HT-29 (cell line): ENCODE measurements at places on chromosomes 11 and 22. TPM values are rescaled to one million over a fixed set of nuclear protein-coding genes. Genes with fewer than 3 reads are reported as not detected.
A peak's percentile ranks its signal among the peaks of the same experiment; 100 is the strongest.

DNA sequence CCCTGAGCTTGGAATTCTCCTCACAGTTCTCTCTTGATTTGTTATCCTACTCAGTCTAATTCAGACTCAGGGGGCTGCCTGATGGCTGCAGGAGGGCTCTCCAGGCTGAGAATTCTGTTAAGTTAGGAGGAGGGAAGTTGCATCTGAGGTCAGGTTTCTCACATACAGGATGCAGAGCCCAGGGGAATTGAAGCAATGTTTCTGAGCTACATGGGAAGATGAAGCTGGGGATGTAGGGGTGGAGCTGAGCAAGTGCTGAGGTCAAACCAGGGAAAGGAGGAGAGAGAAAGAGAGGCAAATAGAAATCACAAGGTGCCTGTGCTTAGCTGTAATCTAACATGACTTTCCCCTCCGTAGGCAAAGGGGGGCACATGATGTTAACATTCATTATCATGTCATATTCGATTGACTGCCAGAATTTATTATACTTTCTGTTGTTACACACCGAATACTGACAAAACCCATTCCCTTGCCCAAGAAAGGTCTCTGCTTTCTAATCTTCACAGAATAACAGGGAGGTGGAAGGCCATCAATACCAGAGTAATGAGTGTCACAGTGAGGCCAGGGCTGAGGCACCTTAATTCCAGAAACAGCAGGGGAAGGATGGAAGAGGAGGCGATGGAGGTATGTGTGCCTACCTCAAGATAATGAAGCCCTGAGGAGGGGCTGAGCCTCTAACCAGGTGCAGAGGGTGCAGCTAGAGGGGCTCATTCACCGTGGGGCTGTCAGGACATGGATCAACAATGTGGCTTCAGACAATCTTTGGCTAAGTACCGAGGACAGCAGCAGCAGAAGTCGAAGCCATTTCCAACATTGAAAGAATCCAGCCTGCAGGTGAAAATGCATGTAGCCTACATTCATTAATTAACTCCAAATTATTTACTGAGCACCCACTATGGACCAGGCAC, 205.4 kb upstream of the SNX19 start:
- no peak for DNase-seq

The MRGPRE gene
- 0.36 TPM in 1 of 2 replicates, not detected in the other for total RNA-seq

GRCh38 chr11:118010738-118011461, 24.7 kb downstream of the IL10RA start:
- no peak for DNase-seq

The ANKRD49 gene
- 4.3 and 7.5 TPM in 2 replicates for total RNA-seq

GRCh38 chr11:33015621-33016551, at the start of gene DEPDC7:
Gene DEPDC7 (plus strand): TSS chr11:33015878. CDS start chr11:33015956, 78 bp downstream.
- peak; percentile 97 for DNase-seq

DNA sequence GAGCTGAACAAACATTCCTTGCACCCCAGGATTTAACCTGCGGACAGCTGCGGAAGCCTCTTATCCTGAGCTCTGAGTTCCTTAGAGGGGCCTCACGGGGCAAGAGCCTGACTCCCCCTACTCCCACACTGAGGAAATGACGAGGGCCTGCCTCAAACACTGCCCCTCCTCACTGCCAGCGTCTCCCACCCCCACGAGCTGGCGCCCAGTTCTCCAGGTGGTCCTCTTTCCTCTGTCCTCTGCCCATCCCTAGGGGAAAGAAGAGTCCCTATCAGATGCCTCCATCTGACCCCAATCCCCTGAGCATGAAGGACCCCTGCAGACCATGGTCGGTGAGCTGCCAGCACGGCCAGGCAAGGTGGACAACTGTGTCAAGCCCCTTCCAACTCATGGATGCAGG, 14.3 kb downstream of the CHST1 start:
- DNase-seq, result no peak

The PKDREJ gene
- not detected in 2 replicates for total RNA-seq

The LAYN gene
- not detected in 2 replicates for total RNA-seq

DNA sequence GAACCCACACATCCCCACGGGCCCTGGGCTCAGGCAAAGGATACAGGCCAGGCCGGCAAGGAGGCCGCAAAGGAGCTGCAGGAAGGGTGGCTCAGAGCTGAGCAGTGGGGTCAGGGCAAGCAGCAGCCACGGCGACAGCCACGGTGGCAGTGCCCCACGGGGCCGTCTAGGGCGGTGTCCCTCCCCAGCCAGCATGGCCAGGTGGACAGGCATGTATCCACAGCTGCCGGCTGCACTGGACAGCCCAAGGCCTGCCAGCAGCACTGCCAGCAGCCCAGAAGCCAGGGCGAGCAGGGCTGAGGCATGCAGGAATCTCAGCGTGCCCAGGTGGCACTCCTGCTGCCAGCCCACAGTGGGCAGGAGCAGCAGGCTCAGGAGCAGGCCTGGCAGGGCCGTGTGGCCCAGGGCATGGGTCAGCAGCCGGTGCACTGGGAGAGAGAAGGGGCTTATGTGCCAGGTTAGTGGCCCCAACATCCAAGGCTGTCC, 3.9 kb downstream of the RHBDD3 start:
- no peak for DNase-seq

The RAG1 gene
- 0.05 and 0.18 TPM in 2 replicates for total RNA-seq

DNA sequence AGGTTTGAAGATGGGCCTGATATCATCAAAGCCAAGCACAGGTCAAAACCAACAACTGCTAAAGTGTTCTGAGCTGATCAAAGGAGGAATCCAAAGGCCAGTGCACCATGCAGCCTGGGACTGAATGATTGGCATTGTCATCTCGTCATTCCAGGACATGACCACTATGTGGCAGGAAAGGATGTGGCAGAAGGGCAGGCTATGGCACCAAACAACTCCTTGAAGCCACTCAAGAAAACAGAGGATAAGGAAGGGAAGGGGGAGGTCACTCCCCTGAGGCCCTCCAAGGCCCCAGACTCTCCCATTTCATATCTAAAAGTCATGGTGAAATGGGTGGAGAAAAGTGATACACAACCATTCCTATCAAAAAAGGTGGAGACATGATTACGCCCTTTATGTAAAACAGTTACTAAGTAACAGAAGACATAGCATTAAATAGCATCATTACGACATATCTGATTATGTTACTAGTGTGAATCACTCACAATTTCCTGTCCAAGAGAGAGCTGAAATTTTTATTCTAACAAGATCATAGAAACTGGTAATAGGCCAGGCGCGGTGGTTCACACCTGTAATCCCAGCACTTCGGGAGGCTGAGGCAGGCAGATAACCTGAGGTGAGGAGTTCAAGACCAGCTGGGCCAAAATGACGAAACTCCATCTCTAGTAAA, 49.3 kb downstream of the AHNAK start:
- DNase-seq, result peak; percentile 94

DNA sequence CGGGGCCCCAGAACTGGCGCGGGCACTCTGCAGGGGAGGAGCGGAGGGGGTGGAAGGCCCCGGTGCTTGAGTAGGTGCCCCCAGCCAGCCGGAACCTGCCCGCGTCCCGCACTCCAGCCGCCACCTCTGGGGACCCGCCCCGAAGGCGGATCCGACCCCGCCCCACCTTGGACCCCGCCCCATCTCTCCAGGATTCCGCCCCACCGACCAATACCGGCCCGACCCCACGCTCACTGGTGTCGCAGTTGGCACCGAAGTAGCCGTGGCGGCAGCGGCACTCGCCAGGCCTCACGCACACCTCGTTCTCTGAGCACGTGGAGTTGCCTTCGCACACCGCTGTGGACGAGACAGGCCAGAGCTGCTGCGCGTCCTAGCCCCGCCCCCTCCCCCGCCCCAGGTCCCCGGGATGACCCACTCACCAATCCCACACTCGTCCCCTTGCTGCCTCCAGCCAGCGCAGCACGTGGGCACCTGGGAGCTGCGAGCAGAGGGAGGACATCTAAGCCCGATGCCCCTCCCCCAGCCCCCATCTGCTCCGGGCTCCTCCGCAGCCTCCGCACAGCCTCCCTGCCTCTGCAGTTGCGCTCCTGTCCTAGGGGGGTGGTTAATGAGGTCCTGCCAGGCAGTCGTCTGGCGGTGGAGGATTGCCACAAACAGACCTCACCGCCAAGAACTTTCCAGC, 6.0 kb downstream of the SCARF2 start:
- DNase-seq, result no peak

GRCh38 chr11:45563171-45563570, 102.3 kb downstream of the CHST1 start:
- DNase-seq, result no peak

The PLA2G6 gene
- 13.0 and 16.1 TPM in 2 replicates for total RNA-seq

The PHF21B gene
- total RNA-seq, result not detected in 2 replicates

- DNase-seq, result no peak
Measured at GRCh38 chr11:118212781-118213191, 12.0 kb downstream of the JAML start.

The PTPRCAP gene
- 1.9 and 4.0 TPM in 2 replicates for total RNA-seq

DNA sequence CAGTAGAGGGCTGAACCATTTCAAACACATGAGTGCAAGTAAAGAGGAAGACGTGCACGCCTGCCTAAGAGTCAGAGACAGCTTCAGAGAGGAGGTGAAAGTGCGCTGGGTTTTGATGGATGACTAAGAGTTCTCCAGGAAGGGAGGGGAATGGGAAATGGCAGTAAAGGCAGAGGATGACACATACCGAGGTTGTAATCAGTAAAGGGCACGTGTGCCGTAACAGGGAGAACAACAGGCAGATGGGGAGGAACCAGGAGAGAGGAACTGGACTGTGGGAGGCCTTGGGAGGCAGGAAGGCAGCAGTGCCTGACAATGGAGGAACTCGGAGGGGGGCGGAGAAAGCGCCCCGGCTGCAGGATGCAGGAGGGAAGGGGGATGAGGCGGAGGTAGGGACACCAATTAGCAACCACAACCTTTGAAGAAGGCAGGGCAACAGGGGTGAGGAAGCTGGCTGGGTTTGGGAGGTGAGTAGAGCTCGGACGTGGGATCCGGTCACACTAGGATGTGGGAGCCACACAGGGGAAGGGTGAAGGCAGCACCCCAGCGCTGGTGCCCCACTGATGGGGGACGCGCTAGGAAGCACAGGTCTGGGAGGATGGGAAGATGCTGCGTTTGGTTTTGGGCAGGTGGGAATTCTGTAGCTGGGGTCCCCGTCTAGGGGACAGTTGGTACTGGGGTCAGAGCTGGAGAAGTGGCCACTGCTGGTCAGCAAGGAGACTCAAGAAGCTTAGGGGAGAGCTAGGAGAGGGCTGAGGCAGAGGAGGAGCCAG, 67.4 kb downstream of the SCUBE1 start:
- peak; percentile 35 for DNase-seq

DNA sequence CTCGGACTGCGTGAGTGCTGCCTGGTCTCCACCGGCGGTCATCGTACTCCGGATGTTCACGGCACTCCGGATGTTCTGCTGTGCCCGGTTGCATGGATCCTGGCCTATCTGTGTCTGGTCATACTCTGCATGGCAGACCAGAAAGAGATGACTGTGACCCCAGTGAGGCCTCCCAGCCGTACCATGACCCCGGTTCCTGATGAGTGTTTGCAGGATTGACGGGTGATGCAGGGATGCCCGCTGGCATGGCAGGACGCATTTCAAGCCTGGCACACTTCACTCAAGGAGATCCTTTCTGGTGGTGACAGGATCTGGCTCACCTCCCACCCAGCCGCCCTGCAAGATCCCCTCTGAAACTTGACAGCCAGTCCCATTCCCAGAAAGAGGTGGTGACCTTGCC, 6.3 kb downstream of the GLB1L2 start:
- DNase-seq, result no peak

DNA sequence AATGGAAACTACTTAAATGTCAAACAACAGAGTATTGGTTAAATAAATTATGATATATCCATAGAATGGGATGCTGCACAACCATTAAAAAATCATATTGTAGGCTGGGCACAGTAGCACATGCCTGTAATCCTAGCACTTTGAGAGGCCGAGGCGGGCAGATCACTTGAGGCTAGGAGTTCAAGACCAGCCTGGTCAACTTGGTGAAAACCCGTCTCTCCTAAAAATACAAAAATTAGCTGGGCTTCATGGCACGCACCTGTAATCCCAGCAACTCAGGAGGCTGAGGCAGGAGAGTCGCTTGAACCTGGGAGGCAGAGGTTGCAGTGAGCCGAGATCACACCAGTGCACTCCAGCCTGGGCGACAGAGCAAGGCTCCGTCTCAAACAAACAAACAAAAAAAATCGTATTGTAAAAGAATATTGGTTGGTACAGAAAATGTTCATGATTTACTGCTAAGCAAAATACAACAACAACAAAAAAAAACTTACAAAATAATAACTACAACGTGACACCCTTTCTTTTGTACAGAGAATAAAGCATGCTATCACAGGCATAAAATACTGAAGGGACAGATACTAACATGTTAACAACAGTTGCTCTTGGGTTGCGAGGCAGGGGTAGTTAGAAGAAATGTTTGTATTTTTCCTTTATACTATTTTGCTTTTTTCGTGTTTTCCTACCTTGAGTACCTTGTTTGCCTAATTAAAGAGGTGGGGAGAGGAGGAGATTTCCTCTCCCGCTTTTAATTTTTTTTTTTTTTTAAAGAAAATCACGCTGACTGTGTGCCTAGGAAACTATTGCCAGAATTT, 21.3 kb upstream of the RRAS2 start:
- DNase-seq, result no peak

GRCh38 chr11:105179542-105180278, 40.1 kb upstream of the CARD18 start:
- DNase-seq, result peak; percentile 64

DNA sequence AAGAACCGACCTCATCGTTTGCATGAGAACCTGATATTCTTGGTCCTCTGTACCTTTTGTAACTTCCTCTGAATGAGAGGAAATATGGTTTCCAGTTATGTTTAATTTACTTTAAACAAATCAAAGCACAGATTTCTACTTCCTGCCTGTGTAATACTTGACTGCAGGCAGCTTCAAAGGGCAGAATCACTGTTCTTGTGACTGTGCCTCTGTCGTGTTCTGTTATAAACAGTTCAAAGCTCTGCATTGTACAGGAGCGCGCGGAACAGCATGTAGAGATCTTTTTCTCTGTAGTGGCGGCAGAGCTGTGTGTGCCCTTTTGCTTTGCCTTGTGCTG, 73.2 kb upstream of the CLDN5 start:
- DNase-seq, result no peak

GRCh38 chr11:119195680-119196079, 10.4 kb downstream of the NHERF4 start:
- DNase-seq, result peak; percentile 43

The SLC35F2 gene
- total RNA-seq, result 74.5 and 74.8 TPM in 2 replicates

GRCh38 chr11:114080219-114080618, 20.7 kb downstream of the ZBTB16 start:
- DNase-seq, result no peak

- peak; percentile 47 for DNase-seq
Measured at GRCh38 chr22:46062971-46063631, 86.1 kb upstream of the WNT7B start.

DNA sequence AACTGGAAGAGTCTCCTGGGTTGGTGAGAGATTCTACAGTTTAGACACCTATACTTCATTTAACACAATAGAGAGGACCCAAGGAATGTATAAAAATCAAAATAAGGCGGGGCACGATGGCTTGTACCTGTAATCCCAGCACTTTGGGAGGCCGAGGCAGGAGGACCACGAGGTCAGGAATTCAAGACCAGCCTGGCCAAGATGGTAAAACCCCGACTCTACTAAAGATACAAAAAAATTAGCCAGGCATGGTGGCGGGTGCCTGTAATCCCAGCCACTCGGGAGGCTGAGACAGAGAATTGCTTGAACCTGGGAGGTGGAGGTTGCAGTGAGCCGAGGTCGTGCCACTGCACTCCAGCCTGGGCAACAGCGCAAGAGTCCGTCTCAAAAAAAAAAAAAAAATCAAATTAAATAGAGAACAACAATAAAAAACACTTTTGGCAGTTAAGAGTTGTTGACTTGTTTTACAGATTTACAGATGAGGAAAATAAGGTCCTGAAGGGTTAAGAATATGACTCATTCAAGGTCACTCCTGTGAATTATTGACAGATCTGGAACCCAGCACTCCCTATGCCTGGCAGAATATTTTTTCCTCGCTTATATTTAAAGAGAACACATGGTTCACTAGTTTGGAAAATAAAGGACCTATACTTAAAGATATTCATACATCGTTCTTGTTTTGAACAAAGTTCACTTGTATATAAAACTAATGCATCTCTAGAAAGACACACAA, 5.2 kb downstream of the LGR4 start:
- DNase-seq, result peak; percentile 35
